Right renal pelvis (tissue), 4 donors: ENCODE measurements at places on chromosomes 3 and 15. TPM values are rescaled to one million over a fixed set of nuclear protein-coding genes. Genes with fewer than 3 reads are reported as not detected.

- no peak for DNase-seq
Observed at GRCh38 chr3:129429080-129429451, 630 bp upstream of the EFCAB12 start.

GRCh38 chr3:67290438-67290837 lies 292.3 kb downstream of the KBTBD8 start:
- no peak for DNase-seq

CCRL2 gene
- polyA plus RNA-seq: 1.1 TPM

- DNase-seq: no peak
Observed at GRCh38 chr3:114902691-114903101, 244.4 kb downstream of the ZBTB20 start.

DNA sequence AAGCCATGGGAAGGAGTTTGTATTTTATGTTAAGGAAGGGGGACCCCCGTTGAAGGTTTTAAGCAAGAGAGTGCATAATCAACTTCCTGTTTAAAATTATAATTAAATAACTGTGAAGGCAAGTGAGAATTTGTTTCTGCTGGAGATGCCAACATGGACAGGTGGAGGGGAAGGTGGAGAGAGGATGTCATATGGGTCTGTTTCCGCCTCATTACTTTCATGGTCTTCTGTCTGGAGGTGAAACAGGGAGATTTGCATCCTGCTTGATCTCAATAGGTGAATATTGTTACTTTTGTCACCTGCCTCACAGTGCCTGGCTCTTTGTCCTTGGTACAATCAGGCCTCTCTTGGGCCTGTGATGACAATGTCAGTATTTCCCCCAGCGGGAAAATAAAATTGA lies 300.6 kb upstream of the LMCD1 start:
- DNase-seq: no peak

RNF168 gene
- polyA plus RNA-seq: 15.0 TPM

DNA sequence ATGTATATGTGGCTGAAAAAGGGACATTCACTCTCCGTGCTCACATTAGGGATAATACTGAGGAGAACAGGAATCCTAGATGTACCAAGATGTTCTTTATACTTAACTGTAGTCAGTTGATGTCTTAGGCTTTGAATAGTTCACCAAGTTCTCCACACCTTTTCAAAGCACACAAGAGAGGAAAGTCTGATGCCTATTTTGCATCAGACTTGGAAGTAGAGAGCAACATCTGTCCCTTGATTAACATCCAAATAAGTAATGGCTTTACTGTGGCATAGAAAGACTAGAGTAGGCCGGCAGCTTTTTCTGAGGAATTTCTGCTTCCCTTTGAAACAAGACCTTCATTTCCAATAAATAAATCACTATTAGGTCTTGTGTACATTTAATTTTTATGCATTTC lies 34.0 kb downstream of the PIGB start:
- no peak for DNase-seq

GRCh38 chr3:14490255-14490654 lies 49.9 kb downstream of the GRIP2 start:
- no peak for DNase-seq

GRCh38 chr3:142259359-142259758 lies 34.0 kb upstream of the GK5 start:
- no peak for DNase-seq

CCR8 gene
- polyA plus RNA-seq: not detected

CLDN11 gene
- polyA plus RNA-seq: 267 TPM

GRCh38 chr3:141328286-141329166 lies 39.8 kb upstream of the ZBTB38 start:
- no peak for DNase-seq

GRCh38 chr3:178359728-178360127 lies 176.5 kb upstream of the KCNMB2 start:
- no peak for DNase-seq

CYP11A1 gene
- 0.82 TPM for polyA plus RNA-seq

DNA sequence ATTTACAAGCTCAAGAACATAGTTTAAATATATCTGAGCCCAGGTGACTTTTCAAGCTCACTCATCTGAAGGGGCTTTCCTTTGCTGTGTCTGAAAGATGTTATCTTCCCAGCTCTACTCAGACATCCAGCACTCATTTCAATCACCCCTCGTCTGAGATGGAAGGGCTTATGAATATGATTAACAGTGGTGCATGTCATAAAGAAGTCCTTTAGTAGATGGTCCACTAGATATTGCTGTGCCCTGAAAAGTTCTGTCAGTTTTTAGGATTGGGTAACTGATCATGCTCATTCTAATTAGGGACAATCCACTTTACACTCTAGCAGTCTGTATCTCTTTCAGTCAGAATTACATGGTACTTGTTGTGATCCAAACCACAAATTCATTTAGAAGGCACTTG lies 28.3 kb downstream of the RETNLB start:
- no peak for DNase-seq

NUDT16 gene
- polyA plus RNA-seq: 43.2 TPM

CPB1 gene
- polyA plus RNA-seq: 0.60 TPM

- no peak for DNase-seq
Observed at GRCh38 chr3:167863811-167864551, 128.5 kb downstream of the SERPINI1 start.

TMEM207 gene
- 15.9 TPM for polyA plus RNA-seq

DNA sequence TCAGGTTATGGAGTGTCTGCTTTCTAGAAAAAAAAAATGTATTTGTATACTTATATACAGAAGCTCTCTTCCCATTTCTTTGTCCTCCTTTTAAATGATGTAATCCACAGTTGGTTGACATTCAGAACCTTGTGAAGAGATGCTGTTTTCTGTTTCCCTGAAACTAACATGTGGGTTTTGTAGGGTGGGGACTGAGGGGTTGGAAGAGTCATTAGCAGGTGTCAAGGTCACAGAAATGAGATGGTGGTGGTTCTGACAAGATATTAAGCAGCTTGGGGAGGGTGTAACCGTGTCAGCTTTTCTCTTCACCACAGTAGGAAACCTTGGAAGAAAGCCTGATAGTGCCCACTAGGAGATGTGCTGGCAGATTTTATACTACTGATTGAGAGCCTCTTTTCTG lies 2.4 kb downstream of the RASA2 start:
- DNase-seq: no peak

DNA sequence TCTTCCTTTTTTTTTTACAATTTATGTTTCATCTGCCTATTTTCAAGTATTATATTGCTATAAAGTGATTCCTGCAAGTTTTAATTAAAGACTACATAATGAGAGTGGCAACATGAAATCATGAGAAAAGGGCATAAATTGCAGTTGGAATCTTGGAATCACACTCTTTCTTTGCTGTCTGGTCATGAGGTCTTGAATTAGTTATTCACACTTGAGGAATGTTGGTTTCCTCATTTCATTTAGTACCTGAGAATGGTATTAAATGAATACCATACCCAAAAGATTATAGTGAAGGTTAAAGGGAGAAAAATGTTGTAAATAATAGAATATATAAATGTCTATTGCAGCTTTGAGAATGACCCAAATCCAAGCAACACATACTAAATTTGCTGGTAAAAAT lies 25.8 kb upstream of the CNTN3 start:
- DNase-seq: no peak

GRCh38 chr15:43292375-43293078 lies 25.8 kb upstream of the TGM5 start:
- no peak for DNase-seq

FAM107A gene
- 4.1 TPM for polyA plus RNA-seq
